ENCODE measurements at places on chromosomes 7 and 10.

DNA sequence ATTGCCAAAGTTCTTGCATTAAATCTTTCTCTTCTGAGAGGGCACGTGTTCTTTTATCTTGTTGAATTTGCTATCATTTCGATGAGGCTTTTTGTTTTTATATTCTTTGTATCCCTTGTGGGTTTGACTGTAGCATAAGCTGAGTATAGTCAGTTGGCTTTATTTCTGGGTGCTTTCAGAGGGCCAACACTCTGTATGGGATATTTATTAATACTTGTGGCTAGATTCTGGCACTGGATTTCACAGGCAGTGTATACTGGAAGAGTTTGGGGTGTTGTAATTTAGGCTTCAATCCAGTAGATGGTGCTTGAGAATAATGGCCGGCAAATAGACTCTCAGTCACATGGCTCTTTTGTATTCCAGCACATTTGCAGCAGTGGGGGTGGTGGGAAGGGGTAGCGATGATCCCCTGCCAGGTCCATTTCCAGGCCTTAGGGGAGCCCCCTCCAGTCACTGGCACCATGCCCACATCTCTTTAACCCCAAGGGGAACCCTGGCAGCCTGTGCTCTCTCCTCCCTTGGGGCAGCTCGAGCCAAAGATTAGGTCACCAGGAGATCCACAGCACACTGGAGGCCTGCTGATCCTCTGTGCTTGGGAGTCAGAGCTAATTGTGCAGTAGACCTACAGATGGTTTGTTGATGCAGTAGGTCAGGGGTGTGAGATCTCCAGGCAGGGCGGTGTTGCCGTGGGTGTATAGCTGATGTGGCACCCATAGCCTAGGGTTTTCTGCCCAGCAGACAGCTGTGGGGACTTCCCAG, 81.8 kb downstream of the PTPN20 start:
- no peak for DNase-seq

DNA sequence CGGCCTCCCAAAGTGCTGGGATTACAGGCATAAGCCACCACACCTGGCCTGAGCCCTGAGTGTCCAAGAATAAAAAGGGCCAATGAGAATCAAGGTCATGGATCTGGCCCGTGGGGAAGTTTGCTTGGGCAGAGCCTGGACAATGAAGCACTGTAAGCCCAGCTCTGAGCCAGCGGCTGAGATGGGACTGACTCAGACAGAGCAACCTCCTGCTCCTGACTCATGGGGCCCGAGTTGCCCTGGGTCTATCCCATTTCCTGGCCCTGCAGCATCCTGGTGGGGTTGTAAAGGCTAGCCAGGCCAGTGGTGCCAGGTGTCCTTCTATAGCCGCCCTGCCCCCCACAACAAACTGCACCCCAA, 5.2 kb upstream of the MYH16 start:
- no peak for DNase-seq

GRCh38 chr7:50821457-50822008, 38.8 kb upstream of the GRB10 start:
- no peak for DNase-seq

DNA sequence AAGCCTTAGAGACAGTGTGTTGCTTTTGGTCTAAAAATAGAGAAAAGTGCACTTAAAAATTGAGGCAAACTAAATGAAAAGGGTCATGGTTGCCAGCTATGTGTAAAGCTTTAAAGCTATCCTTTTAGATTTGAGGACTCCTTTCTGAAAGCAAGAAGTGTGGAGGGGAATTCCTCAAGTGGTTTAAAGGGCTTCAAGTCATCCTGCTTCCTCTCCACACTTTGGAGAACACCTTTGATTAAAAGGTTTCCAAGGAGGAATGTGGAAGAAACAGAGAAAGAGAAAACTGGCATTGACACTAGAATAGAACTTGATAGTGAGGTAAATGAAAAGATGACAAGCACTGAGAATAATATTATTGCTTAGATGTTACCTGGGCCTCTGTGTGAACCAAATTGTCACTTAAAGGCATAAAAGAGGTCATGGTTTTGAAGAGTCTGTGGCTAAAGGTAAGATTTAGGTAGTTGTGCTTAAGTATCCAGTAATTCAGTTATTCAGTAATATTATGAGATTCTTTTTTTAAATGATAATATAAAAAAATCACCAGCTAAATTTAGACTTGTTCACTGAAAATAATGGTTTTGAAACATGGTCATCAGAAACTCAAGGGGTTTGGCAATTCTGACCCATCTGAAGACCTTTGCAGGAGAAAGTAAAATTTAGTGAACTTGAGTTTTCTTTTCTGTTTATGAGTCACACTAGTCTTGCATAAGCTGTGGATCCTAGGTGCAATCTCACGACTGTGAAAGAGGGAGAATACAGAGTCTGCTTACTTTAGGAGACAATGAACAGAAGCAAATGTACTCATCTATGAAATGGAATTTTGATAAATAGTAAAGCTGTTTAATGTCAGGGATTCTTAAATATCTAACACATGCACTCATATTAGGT, 466.0 kb downstream of the KIF20B start:
- no peak for DNase-seq

DNA sequence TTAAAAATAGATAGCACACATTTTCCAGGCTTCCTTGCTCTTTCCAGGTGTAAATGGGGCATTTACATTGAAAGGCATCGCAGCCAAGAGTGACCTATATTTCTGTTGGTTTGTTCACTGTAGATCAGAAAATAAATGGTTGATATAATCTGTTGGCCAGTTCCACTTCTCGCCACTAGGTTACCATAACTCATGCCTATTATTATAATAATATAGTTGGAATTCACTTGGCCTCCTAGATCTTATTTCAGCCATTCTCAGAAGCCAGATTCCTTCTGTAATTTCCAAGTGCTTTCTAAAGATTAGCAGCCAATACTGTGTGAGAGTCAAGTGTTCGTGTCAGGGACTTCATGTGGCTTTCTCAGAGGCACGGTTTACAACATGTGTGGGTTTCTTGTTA, 179.5 kb downstream of the DNAH11 start:
- DNase-seq, result no peak

DNA sequence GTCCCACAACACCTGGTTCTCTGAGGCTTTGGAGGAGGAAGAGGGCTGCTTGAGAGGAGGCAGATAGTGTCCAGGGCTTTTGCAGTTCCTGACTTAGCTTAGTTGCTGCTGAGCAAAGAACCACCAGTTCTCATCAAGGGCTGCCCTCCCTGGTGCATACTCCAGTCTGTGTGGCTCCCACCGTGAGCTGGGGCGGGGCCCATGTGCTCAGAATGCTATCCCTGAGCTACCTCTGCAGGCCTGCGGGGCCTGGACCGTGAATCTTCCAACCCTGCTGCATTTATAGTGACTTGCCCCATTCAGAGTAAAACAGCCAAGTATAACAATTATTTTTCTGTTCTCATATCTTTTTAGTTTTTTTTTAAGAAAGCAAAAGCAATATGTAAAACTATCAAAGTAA, 49.2 kb downstream of the TACR2 start:
- DNase-seq, result no peak

DNA sequence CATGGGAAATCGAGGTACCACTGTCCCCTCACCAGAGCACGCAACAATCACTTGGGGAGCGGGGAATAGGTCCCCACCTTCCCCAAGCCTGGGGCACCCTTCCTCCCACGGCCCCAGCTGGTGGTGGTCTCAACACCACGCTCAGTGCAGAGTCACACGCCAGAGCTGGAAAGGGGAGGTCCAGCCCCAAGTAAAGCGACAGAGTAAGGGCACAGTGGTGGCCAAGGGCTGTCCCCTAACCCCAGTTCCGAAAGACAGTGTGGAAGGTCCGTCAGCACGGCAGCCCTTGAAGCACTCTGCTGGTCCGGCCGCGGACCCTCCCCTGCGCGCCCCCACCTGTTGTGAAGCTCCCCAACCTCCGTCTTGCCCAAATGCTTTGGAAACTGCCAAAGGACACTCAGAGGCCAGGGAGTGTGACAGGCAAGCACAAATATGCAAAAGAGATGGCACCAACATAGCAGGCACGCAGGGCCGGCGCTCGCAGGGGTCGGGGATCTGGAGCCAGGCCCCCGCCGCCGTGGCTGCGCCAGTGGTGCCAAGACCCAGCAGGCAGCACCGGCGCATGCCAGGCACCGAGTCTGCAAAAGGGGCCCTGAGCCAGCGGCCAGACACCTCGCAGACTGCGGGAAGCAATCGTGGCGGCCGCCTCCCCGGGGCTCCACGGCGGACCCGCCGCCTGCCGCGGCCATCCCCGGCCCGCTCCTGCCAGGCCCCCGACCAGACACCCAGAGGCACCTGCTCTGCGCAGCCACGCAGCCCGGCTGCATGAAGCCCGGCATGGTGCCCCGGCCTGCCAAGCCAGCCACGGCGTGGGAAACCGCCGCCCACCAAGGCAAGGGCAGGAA, 51.6 kb upstream of the SRRM3 start:
- DNase-seq, result no peak

- DNase-seq, result no peak
These were observed 29.8 kb downstream of the GSDME start for GRCh38 chr7:24727154-24728120.

DNA sequence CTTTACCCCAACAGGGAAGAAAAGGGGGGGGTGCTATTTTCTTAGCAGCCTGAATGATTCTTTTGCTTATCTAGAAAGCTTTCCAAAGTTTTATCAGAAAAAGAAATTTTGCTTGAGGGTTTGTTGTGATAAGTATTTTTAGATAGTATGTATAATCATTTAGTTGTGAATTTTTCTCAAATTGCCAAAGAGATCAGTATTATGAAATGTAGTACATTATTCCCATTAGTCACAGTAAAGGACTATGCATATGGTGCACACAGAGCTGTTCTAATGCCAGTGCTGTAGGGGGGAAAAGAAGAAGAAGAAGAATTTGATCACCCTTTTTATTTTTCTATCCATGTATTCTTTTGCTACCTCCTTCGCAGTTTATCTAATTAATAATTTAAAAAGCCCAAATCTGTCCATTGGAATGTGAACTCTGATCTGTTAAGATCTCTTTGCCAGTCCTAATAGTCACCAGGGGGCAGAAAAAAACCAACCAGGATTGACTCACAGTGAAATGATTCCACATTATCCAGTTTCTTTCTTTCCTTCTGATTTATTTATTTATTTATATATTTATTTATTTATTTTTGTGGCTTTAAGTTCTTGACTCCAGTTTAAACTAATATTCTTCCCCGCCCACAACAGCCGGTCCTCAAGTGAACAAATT, 4.7 kb downstream of the RBM20 start:
- DNase-seq, result no peak
